HFF-Myc (cell line): ENCODE measurements at places on chromosomes 5 and 9.

- DNase-seq: no peak
Measured at GRCh38 chr5:125249400-125249799, 503.0 kb upstream of the ZNF608 start.

- DNase-seq: no peak
Measured at GRCh38 chr5:167634432-167634831, 657.0 kb upstream of the WWC1 start.

- no peak for DNase-seq
Measured at GRCh38 chr5:132848270-132848669, 17.8 kb upstream of the SHROOM1 start.

DNA sequence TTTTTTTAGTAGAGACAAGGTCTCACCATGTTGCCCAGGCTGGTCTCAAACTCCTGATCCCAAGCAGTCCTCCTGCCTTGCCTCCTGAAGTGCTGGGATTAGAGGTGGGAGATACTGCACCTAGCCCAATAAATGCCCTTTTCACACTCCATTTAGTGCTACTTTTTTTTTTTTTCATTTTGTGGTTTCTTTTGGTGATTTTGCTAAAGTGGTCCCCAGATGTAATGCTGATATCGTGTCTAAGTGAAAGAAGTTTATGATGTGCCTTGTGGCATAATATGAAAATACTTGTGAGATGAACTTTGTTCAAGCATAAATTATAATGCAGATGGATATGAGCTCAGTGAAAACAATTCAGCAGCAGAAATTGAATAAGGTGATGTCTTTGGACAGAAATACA lies 227.4 kb downstream of the ARHGAP26 start:
- no peak for DNase-seq
